ENCODE measurements at places on chromosomes 5 and 9. TPM values are rescaled to one million over a fixed set of nuclear protein-coding genes. Genes with fewer than 3 reads are reported as not detected.
A peak's percentile ranks its signal among the peaks of the same experiment; 100 is the strongest.

Gene F2RL1
- total RNA-seq: 0.42 TPM

Gene FBXL7
- 25.3 TPM for total RNA-seq

GRCh38 chr9:3528451-3528850, 2.6 kb upstream of the RFX3 start:
- peaks cover 12% of the 10 kb centered on the region for H3K4me1 ChIP-seq
- H3K36me3 ChIP-seq: no peaks in the 10 kb centered on the region
- H3K27me3 ChIP-seq: peaks cover 13% of the 10 kb centered on the region
- H3K4me3 ChIP-seq: peak overlapping the region; percentile 84
- peak overlapping the region; percentile 72 for H3K27ac ChIP-seq

GRCh38 chr5:178496642-178497041, 93.6 kb downstream of the COL23A1 start:
- DNase-seq: no peak
- H3K27me3 ChIP-seq: no peaks in the 10 kb centered on the region
- H3K4me3 ChIP-seq: no peak overlapping the region
- peaks cover 6% of the 10 kb centered on the region for H3K36me3 ChIP-seq

DNA sequence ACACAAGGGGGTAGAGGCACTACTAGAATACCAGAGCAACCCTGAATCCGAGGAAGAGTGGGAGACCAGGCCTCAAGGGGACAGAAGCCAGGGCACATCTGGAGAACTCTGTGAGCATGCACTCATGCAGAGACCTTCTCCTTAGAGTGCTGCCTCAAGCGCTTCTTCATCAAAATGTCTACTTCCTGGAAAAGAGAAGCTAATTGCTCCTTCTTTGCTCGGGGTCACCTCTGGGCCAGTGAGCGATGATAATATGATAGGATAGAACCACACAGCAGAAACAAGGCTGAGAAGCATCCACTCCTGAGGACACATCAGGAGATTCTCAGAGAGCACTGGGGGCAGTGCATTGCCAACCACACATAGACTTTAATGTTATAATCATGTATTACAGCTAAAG, 23.7 kb upstream of the LMNB1 start:
- no peak for DNase-seq
- H3K4me1 ChIP-seq: peaks cover 4% of the 10 kb centered on the region
- H3K4me3 ChIP-seq: no peak overlapping the region
- H3K36me3 ChIP-seq: no peaks in the 10 kb centered on the region
